Sigmoid colon (tissue), 7 donors: ENCODE measurements at places on chromosomes 16 and 17.
A peak's percentile ranks its signal among the peaks of the same experiment; 100 is the strongest.

DNA sequence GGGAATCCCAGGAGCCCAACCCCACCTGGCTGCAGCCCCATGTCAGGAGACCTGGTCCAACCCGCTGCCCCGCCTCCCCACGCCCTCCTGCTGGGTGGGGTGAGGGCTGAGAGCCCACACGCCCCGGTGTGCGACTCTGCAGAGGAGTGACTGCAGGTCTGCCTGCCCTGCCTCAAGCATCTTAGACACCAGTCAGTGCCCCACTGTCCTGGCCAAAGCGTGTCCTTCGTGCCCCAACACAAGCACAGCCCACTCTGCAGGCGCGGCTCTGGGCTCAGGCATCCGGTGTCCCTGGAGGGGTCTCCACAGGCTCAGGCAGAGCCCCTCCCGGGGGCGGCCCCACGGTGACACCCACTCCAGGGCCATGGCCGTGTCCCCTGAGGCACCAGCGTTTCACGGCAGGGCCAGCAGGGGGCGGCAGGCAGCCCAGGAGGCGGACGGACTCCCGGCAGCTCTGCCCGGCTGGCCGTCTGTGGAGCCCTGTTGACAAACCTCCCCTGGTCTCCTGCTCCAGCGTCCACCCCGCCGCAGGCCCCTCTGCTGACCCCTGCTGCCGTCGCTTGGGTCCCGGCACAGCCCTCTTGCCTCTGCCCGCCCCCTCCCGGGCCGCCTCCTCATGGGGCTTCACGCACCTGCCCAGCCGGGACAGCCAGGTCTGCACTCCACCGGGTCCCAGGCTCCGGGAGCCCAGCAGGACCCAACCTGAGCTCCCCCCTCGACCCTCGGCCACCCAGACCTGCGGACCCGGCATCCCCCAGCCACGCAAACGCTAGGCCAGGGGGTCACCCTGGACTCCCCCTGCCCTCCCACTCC is 8.6 kb upstream of the UBE2I start:
- no peak for DNase-seq

GRCh38 chr16:28087675-28088300 is 24.3 kb upstream of the GSG1L start:
- no peak for DNase-seq

- DNase-seq, result peak; percentile 24
These were observed 88.5 kb downstream of the MRC2 start for GRCh38 chr17:62715882-62716390.

- DNase-seq, result no peak
These were observed 682 bp downstream of the XAF1 start for GRCh38 chr17:6756425-6757031.

- DNase-seq, result peak; percentile 64
These were observed 69.5 kb downstream of the AMFR start for GRCh38 chr16:56355786-56356275.

GRCh38 chr17:4389079-4389478 is 22.6 kb upstream of the UBE2G1 start:
- DNase-seq, result no peak

DNA sequence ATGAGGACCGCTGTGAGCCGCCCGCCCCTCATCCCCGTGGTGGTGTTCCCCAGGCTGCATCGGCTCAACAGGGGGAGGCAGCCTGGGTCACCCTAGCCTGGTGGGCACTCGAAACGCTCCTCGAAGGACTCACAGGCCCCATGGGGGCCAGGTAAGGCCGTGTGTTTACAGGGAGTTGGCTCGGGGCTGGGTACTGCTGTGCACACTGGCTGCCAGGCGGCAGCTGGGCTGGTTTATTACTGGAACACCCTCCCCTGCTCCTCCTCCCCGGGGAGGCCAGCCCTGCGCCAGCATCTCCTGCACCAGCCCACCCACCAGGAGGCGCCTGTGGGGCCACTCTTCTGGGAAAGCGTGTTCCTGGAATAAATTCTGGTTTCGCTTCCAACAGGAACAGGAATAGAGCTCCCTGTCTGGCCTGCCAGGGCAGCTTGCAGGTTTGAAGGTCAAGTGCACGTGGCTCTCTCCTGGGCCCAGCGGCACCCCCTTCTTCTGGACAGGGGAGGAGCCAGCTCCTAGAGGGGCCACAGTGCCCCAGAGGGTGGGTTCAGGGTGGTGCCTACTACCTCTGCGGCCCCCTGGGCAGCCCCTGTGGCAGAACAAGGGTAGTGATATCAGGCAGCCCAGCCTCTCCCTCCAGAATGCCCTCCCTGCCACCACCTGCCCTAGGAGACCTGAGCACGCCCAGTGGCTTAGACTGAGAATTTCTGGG is 11.3 kb downstream of the MCRIP1 start:
- peak; percentile 93 for DNase-seq

GRCh38 chr17:62625184-62625869 is 2.1 kb upstream of the MRC2 start:
- no peak for DNase-seq

GRCh38 chr17:8326511-8327302 is 12.9 kb upstream of the ODF4 start:
- DNase-seq, result peak; percentile 72

DNA sequence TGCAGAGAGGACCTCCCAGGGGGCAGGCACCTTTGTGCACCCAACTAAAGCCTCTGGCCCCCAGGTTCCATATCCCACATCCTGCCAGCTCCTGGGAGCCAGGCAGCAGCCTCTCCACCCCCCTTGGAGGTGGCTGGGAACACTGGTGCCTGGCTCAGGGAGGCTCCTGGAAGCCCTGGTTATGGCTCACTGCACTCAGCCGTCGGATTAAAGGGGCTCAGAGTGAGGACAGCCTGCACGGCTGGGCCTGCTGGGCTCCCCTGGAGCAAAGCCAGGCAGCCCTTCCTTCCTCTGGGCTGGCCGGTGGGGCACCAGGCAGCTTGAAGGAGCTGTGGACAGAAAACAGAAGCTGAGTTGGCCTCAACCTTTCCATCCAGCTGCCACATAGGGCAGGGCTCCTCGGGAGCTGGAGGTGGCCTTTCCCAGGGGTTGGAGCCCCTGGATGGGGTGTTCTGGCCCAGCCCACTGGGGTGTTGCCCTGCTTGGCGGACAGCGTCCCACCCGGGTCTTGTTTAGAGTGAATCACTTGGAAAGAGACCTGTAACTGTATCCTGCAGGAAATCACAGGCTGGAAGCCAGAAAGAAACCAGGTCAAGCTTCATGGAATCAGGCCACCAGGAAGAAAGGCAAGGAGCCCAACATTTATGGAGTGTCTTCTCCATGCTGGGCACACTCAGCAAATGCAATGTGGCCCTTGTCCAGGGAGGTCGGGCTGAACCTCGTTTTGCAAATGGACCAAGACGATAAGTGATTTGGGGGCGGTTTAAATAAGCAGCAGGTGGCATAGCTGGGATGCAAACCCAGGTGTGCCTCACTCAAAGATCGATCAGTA is 253.3 kb downstream of the SOX9 start:
- DNase-seq, result no peak

GRCh38 chr16:17930280-17930679 is 406.3 kb downstream of the NPIPA8 start:
- no peak for DNase-seq

DNA sequence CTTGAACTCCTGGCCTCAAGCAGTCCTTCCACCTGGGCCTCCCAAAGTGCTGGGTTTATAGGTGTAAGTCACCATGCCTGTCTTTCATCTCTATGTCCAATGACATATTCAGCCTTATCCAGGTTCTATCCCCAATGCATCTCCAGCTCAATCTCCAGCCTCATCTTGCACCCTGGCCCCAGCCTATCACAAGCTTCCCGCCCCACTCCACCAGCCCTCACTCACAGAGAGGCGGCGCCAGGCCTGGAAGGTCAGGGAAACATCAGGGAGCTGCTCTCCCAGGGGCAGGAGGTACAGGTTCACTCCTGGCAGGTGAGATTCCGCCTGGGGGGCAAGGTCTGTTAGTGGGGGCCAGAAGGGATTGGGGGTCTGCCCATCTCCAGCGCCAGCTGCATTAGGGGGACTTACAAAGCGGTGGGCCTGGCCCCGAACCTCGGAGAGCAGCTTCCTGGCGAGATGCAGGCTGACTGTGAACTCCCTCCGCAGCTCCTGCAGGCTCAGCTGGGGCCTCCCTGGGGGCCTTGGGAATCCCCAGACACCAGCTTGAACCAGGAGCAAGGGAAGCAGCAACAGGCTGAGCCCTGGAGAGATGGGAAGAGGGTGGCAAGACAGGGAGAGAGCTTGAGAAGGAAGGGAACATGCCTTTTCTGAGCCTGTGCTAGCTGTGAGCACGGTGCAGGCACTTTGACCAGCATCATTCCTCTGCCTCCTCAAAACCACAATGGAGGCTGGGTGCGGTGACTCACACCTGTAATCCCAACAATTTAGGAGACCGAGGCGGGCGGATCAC is 3.0 kb downstream of the IL27 start:
- no peak for DNase-seq

DNA sequence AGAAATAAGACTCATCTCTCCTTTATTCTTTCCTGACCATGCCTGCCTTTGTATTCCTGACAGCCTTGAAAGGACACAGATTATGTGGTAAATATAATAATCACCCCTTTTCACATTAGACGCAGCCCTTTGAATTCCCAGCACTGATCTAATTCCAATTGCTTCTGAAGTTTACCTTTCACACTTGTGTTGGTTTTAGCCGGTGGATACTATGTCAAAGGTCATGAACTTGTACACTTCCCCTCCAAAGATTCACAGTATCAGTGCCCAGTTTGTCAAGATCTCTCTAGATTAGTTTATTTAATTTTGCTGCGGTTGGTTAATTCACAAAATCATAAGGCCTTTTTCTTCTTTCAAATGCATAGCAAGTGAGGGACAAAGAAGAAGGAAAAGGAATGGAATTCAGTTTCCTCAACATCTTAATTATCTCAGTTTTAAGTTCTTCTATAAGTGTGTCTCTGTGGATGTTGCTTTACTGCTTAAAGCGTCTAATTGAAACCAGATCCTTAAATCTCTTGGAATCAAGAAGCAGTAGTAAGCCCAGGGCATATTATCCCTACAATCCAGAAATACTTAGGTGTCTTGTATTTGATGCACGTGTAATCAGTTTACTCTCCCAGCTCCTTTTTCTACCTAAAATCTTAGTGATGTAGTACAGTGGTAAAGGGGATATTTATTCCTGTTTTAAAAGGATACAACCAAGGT is 174.3 kb upstream of the TBX2 start:
- no peak for DNase-seq

- no peak for DNase-seq
These were observed 10.4 kb downstream of the CD300LF start for GRCh38 chr17:74702116-74702871.

DNA sequence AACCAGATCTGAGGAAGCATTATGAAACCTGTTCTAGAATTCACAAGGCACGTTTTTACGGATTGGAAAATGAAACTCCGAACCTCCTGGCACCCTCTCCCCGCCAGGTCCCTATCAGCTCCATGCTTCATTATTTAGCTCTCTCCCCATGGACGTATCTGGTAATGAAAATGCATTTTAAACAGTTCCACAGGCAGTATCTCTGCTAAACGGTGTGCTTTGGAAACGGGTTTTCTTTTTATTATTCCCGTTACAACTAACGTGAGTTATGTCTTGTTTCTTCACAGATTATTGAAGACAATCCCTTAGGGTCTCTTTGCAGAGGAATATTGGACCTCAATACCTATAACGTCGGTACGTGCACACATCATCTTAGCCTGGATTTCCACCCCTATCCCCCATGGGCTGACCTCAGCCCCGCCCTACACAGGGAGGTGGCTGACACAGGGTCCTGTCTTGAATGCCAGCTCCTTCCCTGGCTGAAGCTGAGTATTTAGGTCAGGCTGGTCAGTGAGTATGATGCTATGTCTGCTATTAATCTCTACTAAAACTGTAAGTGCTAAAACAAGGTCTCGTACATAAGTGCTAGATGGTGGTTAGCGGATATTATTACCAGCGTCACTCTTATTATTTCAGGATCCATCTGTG is 82.9 kb downstream of the SDR42E1 start:
- no peak for DNase-seq

DNA sequence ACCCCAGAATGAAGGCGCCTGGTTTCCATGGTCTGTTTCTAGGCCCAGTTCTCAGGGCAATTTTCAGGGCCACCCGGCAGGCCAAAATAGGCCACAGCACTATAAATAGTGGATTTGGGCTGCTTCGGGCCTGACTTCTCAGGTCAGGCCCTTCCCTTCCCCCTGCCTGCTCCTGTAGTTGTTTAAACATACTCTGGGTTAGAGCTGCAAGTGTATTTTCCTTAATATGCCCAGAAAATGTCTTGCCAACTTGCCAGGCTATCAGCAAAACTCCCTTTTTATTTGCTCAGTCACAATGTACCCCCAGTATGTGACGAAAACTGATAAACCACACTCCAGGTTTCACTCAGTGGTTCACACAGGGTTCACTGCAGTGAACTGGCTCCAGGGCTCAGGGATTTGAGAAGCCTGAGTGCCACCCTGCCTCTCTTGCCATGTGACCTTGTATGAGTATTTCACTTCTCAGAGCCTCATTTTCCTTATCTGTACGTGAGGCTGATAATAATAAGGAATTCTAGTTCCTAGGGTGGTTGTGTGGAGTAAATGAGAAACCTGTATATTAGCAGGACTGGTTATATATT is 76.5 kb downstream of the GPRC5B start:
- DNase-seq, result peak; percentile 36

GRCh38 chr17:18958611-18959010 is 6.6 kb downstream of the SLC5A10 start:
- DNase-seq, result no peak

GRCh38 chr16:69329369-69330285 is 761 bp downstream of the PDF start:
- peak; percentile 68 for DNase-seq

- DNase-seq, result no peak
These were observed 140.0 kb upstream of the HS3ST3A1 start for GRCh38 chr17:13741744-13742143.

- DNase-seq, result peak; percentile 88
These were observed 15.8 kb downstream of the MEOX1 start for GRCh38 chr17:43645765-43646481.

DNA sequence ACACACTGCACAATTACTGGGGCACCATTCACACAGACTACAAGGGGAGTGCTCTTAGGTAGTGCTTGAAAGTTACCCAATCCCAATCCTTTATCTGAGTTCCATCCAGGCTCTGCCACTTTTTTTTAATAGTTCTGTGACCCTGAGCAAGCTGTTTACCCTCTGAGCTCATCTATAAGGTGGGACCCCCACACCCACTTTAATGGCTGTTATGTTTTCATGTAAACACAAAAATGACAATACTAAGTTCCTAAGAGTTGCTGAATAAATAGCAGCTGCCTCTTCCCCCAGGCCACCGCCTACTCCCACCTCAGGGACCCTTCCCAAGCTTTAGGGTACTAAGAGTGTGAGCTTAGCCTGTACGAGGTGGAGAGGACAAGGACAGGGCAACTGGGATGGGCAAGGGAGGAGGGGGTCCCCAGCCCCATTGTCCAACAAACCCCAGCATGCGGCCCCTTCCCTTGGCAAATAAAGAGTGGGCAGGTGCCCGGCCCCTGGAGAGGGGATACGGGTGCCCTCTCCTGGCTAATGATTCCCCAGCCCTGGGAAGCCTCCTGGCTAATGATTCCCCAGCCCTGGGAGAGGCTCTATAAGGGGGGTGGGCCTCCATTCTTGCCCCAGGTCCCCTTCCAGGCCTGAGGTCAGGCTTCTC is 14.6 kb downstream of the SLC13A2 start:
- no peak for DNase-seq

- DNase-seq, result no peak
These were observed 79.6 kb downstream of the TMEM132E start for GRCh38 chr17:34658811-34659560.

GRCh38 chr17:29930409-29931010 is 482 bp upstream of the SSH2 start:
- no peak for DNase-seq
